ENCODE measurements at places on chromosomes 16 and 17. TPM values are rescaled to one million over a fixed set of nuclear protein-coding genes. Genes with fewer than 3 reads are reported as not detected.

GRCh38 chr16:59859676-59860402, 1125.7 kb upstream of the GOT2 start:
- no peak for ATAC-seq

DNA sequence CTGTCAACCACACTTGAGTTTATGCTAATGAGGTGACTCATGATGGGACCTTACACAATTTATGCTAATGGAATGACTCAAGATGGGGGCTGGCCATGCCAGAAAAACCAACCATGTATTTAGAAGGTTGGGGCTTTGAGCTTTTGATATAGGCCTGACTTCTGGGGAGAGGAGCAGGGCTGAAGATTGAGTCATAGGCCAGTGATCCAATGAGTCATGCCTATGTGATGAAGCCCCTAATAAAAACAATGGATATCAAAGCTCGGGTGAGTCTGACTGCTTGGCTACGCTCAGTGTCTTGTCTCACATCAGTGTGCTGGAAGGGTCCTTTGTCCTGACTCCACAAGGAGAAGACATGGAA, 7.3 kb downstream of the MFSD6L start:
- peak; percentile 88 for ATAC-seq

GRCh38 chr16:19708296-19709205, 9.5 kb downstream of the KNOP1 start:
- ATAC-seq = no peak

DNA sequence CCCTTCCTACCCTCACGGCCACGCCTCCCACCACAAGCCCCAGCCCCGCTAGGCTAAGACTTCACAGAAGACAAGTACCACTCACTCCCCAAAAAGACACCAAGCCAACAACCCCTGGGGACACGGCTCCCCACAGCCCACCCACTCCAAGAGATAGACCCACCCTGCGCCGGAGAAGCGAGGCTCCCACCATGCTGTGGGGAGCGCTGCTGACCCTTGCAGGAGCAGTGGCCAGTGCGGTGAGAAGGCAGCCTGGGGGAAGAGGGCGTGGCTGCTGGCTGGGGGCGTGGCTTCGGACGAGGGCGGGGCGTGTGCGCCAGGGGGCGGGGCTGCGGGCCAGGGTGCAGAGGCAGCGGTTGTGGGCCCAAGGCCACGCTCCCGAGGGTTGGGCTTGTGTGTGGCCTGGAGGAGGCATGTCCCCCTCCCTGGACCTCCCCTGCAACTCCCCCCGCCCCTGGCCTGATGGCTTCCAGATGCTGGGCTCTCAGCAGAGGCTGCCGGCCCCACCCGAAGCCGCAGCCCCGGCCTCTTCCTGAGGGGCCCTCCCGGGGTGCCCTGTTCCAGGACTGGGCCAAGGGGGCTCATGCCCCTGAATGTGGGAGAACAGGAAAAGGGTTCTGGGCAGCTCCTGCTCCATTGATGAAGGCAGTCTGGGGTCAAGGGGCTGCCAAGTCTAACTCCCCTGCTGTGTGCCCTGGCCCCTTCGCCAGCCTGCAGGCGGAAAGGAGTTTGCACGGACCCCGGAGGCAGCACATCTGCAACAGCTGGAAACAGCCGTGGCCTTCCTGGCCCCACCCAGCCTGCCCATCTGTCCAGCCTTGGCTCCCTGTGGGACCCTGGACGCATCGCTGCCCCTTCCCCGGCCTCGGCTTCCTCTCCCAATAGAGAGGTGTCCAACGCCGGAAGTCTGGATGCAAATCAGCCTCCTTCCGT, 9.1 kb downstream of the TFAP4 start:
- no peak for ATAC-seq

DNA sequence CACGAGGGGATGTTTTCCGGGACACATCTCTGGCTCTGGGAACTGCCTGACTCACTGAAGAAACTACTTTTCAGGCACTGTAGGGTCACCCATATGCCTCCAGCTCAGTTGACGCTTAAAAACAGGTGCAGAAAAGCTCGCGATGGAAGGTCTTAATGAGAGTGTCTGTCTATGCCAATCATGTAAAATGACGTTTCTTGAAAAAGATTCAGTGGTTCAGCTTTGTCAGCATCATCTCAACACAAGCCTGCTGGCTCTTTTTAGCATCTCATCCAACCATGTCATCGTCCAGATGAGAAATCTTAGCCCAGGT, 27.5 kb downstream of the OR1D5 start:
- no peak for ATAC-seq

GRCh38 chr17:44049294-44050060, 17.0 kb downstream of the LSM12 start:
- no peak for ATAC-seq

- ATAC-seq = peak; percentile 57
Observed at GRCh38 chr17:81821147-81821546, 11.9 kb downstream of the MCRIP1 start.

- no peak for ATAC-seq
Observed at GRCh38 chr17:179066-179432, 2.4 kb downstream of the DOC2B start.

DNA sequence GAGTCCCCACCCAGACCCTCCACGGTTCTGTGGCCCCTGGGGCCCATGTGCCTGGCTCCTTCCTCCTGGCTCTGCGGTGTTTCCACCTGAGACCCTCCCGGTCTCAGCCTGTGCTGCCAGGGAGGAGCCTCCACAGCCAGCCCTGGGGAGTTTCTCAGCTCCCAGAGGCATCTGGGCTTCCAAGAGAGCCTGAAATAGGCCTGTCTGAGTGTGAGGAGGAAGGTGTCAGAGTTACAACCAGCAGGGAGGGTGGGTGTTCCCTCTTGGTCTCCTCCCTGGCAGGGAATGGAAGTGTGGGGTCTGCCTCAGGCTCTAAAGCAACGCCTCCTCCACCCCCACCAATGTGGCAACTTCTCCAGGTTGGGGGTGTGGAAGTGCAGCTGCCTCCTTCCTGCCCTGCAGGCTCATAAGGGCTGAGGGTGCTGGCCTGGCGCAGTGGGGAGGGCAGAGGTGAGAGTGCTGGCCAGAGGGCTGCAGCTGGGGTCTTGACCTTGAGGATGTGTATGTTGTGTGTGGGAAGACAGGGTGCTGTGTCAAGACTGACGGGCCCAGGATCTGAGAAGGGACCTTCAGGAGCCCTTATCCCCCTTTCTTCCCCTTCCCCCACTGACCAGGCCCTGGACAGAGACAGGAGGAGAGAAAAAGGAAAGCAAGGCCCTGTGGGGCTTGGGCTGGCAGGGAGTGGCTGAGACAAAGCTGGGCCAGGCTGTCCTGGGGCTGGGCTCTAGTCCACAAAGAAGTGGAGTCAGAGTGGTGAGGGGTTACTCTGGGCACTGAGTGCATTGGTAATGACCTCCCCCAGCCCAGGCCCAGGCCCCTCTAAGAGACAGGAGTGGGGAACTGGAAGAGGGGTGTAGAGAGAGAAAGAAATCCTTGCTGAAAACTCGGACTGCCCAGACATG, 2.4 kb downstream of the CYGB start:
- no peak for ATAC-seq

GRCh38 chr16:61295311-61295710, 740.9 kb downstream of the CDH8 start:
- ATAC-seq = no peak

DNA sequence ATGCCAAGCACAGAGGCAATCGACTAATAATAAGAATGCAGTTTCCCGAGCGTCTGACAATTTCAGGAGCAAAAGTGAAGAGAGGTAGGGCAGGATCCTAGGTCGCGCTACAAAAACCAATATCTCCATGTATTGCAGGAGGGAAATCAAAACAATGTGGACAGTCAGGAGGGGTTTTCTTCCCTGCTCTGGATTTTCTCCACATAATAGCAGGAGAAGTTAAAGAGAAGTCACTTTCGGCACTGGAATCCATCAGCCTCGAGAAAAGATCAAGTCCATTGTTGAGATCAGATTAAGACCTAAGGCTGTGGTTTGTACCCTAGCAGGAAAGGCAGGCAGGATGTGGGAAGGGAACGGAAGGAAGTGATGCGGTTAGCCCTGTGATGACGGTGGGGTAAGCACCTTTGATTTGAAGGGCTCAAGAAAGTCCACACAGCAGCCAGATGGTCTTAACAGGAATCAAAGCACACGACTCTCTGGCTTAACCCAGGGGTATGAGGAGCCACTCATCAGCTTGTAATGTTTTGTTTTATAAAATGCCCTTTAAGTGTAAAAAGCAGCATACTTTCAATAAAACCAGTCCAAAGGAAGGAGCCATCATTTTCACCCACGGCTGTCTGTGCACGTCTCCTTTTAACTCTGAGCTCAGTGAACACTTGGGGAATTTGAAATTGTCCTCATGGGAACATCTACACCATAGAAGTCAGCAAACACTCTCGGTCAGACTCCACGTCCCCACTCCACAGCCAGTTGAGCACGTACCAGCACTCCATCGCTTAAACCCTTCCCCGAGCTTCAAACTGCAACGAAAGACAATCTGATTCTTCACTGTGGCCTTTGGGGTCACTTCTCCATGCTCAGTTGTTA, 15.8 kb upstream of the AKTIP start:
- peak; percentile 98 for ATAC-seq

- ATAC-seq = peak; percentile 85
Observed at GRCh38 chr16:84357191-84357651, 11.1 kb upstream of the ATP2C2 start.

DNA sequence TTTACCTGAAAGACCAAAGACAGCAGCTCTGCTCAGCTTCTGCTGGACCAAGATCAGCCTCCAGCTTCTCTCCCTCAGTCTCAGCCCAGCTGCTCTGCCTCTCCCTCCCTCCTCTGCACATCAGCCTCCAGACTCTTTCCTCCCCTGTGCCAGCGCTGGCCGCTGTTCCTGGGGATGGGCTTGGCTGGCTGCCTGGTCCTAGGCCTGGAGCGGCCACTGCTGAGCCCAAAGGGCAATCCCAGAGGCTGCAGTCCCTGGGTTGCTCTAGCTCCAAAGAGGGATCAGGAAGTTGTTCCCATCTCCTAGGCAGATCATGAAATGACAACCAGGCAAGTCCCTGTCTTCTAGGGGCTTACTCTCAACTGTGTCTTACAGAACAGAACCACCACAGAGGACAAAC, 31.3 kb downstream of the DCUN1D3 start:
- no peak for ATAC-seq

DNA sequence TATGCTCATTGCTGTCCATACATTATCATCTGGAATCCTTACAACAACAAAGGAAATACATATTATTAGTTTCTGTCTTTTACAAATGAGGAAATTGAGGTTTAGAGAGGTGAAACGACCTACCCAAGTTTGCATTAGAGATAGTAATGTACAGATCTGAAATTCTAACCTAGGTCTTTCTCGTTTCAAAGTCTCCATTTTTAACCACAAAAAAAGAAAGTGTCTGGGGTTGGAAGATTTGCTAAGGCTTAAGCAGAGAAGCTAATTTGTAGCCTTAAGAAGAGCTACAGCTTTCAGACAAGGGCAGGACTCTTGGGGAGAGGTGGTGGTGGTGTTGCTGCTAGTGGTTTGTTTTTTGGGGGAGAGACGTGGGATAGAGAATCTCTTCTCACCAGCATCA, 19.2 kb downstream of the CIITA start:
- no peak for ATAC-seq

DNA sequence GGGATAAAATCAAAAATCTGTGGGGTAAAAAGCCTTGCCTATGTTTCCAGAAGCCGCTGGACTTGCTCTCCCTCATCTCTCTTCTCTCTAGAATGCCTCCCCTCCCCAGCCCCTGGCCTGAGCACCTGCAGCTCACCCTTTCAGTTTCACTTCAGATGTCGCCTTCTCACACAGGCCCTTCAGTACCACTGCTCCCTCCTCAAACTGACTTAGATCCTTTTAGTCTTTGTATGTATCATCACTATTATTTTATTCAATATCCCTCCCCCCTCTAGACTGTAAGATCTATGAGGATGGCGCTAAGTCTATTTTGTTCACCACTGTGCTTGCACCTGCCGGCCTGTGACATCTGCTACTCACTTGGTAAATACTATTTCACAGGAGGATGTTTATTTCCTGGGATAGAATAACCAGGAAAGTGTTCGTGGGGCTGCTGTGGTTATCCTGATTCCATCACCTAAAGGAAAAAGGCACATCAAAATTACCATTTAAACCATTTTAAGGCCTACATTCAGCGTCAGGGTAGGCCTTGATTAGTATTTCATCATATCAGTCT, 122.3 kb downstream of the MRTFB start:
- peak; percentile 87 for ATAC-seq

- no peak for ATAC-seq
Observed at GRCh38 chr16:79276501-79276900, 324.0 kb downstream of the MAF start.

- ATAC-seq = no peak
Observed at GRCh38 chr17:60970741-60971140, 293.1 kb downstream of the BCAS3 start.

- ATAC-seq = no peak
Observed at GRCh38 chr17:81599719-81600486, 37.0 kb downstream of the NPLOC4 start.

GRCh38 chr16:67198238-67198734, 645 bp upstream of the ELMO3 start:
- peak; percentile 62 for ATAC-seq

DNA sequence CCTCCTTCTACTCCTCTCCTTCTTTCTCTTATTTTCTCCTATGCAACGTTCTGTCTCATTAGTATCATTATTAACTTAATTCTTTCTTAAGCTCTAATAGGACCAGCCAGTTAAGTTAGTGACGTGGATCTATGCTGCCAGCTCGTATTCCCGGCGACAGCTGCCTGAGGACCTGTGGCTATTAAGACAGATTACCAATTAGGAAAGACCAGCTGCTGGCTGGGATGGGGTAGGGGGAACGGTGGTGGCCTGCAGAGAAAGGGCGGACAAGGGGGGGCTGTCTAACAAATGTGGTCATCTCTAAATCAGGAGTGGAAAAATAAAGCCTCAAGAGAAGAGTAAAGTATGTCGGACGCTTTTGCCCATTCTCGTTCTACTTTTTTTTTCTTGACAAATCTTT, 770 bp upstream of the MYH3 start:
- no peak for ATAC-seq

PPP1R1B gene
- not detected for total RNA-seq

METTL2A gene
- total RNA-seq = 21.2 TPM

CCDC78 gene
- total RNA-seq = 4.4 TPM

ITGB3 gene
- total RNA-seq = 0.11 TPM

KRT15 gene
- not detected for total RNA-seq

ZNF689 gene
- 5.9 TPM for total RNA-seq

SULT1A1 gene
- 7.1 TPM for total RNA-seq

NTN3 gene
- not detected for total RNA-seq

CFAP97D1 gene
- total RNA-seq = not detected

ARHGAP23 gene
- 0.69 TPM for total RNA-seq

TPSD1 gene
- not detected for total RNA-seq

SERPINF2 gene
- total RNA-seq = 0.85 TPM

SALL1 gene
- not detected for total RNA-seq

IGFBP4 gene
- total RNA-seq = 5.3 TPM

GAS2L2 gene
- not detected for total RNA-seq

ADGRG1 gene
- total RNA-seq = 10.7 TPM
